ENCODE measurements at places on chromosomes 1 and 21. TPM values are rescaled to one million over a fixed set of nuclear protein-coding genes. Genes with fewer than 3 reads are reported as not detected.

Gene ADORA3
- total RNA-seq = 6.6 TPM

- DNase-seq = no peak
Measured at GRCh38 chr1:119279456-119280381, 88.9 kb upstream of the HAO2 start.

Gene ACTN2
- total RNA-seq = 1,411 TPM

DNA sequence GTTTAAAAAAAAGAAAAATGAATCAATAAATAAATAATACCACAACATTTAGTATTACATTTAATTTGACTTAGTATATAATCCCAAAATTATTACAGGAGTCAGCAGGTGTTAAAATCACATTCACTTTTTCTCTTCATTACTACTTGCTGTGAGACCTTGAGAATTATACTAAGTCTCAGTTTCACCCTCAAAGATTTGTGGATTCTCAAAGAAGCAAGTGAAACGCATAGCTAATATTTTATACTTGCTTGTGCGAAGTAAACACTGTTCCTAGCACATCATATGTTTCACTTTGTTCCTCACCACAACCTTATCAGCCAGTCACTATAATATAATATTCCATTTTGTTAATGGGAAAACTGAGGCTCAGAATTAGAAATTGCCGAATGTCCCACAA is 4.0 kb downstream of the CLCA1 start:
- DNase-seq = no peak

Gene KCNA3
- 2.7 TPM for total RNA-seq

- peak; percentile 52 for DNase-seq
Measured at GRCh38 chr1:225962440-225962975, 21.5 kb upstream of the LEFTY2 start.

Gene PTGER3
- 22.6 TPM for total RNA-seq

GRCh38 chr1:107750364-107750959 is 214.5 kb downstream of the VAV3 start:
- peak; percentile 48 for DNase-seq

Gene IFFO2
- total RNA-seq = 3.4 TPM

GRCh38 chr21:45845063-45845769 is 136.4 kb upstream of the COL6A1 start:
- DNase-seq = no peak

- no peak for DNase-seq
Measured at GRCh38 chr1:244451539-244451950, at the start of gene ADSS2. Gene ADSS2, minus strand, starts transcription at chr1:244451909. Its CDS starts 92 bp downstream, at chr1:244451817.
